Progenitor cell of endocrine pancreas (in vitro differentiated cells): ENCODE measurements at places on chromosomes 12 and 14.
A peak's percentile ranks its signal among the peaks of the same experiment; 100 is the strongest.

- H3K4me3 ChIP-seq = no peak overlapping the region
- no peak overlapping the region for H3K27ac ChIP-seq
- no peak for DNase-seq
- peaks cover 32% of the 10 kb centered on the region for H3K4me1 ChIP-seq
- peaks cover 47% of the 10 kb centered on the region for H3K36me3 ChIP-seq
These were observed 122.9 kb downstream of the PPHLN1 start for GRCh38 chr12:42448841-42449240.

DNA sequence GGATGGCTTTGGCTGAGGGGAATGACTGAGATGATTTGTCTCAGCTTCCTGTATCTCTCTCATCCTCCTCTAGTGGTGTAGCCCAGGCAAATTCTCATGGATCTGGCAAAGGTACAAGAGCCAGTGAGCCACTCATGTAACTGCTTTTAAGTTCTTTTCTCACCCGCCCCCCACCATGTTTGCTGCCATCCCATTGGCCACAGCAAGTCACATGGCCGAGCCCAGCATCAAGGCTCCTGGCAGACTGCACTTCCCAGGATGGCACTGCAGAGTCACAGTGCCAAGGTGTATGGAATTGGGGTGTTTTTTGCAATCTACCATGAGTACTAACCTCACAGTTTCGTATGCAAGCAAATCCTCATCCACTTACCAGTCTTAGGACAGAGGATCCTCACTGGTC is 50.9 kb downstream of the CHST11 start:
- H3K27ac ChIP-seq = no peak overlapping the region
- no peak overlapping the region for H3K4me3 ChIP-seq
- peaks cover 25% of the 10 kb centered on the region for H3K4me1 ChIP-seq

- H3K27ac ChIP-seq = no peak overlapping the region
- H3K4me3 ChIP-seq = no peak overlapping the region
- no peak for DNase-seq
These were observed 54.3 kb upstream of the KCNJ8 start for GRCh38 chr12:21828779-21829178.

DNA sequence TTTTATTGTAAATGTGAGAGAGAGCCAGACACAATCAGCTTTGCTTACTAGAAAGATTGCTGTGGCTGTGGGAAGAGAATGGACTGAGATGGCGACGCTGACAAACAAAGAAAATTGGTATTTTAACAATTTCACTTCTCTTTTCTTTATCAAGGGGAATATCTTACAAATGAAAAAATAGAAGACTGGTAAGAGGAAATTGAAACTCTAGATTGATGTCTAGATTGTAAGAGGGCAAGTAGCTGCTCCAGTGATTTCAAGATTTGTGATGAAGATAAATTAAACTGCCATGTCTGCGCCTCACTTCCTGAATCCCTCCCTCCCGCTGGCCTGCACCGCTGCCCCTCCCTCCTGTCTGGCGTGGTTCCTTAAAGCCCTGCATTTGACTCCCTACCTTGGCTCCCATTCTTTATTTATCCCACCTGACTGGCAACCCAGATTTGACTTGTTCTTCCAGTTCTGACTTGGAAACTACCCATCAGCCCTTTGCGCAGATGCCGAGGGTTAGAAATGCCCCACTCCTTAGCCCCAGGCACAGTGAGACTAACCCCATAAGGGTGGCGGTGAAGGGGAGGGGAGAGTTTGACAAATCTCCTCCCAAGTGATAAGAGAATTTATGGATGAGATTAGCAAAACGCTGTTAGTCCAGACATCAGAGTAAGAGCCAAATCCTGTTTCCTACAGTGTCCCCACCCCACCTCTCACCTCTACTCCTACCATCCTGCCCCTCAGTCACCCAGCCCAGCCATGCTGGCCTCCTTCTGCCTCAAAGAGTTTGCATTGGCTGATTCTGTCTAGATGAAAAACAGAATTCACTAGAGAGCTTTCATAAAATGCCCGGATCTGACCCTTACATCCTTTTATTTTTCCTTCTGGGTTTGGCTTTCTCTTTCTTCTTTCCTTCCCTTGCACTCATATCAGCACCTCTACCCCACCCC is 125.3 kb upstream of the ATF7IP start:
- H3K36me3 ChIP-seq = peaks cover 6% of the 10 kb centered on the region
- peaks cover 18% of the 10 kb centered on the region for H3K4me1 ChIP-seq
- peak overlapping the region; percentile 3 for H3K4me3 ChIP-seq
- H3K27me3 ChIP-seq = no peaks in the 10 kb centered on the region
- peak overlapping the region; percentile 27 for H3K27ac ChIP-seq
- no peak for DNase-seq

DNA sequence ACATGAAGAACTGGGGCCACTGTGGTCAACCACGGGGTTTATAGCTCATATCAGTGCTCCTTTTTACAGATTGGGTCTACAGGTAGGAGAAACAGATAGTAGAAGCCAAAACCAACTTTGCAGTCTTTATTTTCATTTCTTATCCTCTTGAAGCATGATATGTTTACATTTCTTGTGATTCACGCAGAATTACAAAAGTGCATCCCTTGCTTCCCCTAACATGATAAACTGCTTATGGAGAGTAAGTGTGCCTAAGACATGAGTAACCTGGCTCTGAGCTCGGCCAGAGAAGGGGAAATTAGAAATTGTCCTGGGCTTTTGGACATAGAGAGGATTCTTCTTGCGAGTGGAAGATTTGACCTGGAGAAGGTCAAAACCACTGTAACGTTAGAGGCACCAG is 18.4 kb downstream of the PWP1 start:
- H3K4me1 ChIP-seq = no peaks in the 10 kb centered on the region
- no peaks in the 10 kb centered on the region for H3K27me3 ChIP-seq
- H3K36me3 ChIP-seq = peaks cover 74% of the 10 kb centered on the region
- H3K27ac ChIP-seq = no peak overlapping the region
- H3K4me3 ChIP-seq = no peak overlapping the region
- DNase-seq = no peak

GRCh38 chr12:20411345-20411744 is 43.0 kb downstream of the PDE3A start:
- H3K4me3 ChIP-seq = no peak overlapping the region
- H3K27me3 ChIP-seq = no peaks in the 10 kb centered on the region
- no peak overlapping the region for H3K27ac ChIP-seq
- H3K36me3 ChIP-seq = peaks cover 27% of the 10 kb centered on the region
- H3K4me1 ChIP-seq = peaks cover 17% of the 10 kb centered on the region

- no peak for DNase-seq
- no peaks in the 10 kb centered on the region for H3K36me3 ChIP-seq
- no peaks in the 10 kb centered on the region for H3K4me1 ChIP-seq
- H3K4me3 ChIP-seq = no peak overlapping the region
- H3K27ac ChIP-seq = no peak overlapping the region
These were observed 6.0 kb upstream of the SPTLC2 start for GRCh38 chr14:77622366-77622961.

- H3K27ac ChIP-seq = no peak overlapping the region
- H3K4me1 ChIP-seq = no peaks in the 10 kb centered on the region
- no peak overlapping the region for H3K4me3 ChIP-seq
- no peak for DNase-seq
- peaks cover 10% of the 10 kb centered on the region for H3K27me3 ChIP-seq
- no peaks in the 10 kb centered on the region for H3K36me3 ChIP-seq
These were observed 22.8 kb upstream of the DHRS4 start for GRCh38 chr14:23930742-23931141.

DNA sequence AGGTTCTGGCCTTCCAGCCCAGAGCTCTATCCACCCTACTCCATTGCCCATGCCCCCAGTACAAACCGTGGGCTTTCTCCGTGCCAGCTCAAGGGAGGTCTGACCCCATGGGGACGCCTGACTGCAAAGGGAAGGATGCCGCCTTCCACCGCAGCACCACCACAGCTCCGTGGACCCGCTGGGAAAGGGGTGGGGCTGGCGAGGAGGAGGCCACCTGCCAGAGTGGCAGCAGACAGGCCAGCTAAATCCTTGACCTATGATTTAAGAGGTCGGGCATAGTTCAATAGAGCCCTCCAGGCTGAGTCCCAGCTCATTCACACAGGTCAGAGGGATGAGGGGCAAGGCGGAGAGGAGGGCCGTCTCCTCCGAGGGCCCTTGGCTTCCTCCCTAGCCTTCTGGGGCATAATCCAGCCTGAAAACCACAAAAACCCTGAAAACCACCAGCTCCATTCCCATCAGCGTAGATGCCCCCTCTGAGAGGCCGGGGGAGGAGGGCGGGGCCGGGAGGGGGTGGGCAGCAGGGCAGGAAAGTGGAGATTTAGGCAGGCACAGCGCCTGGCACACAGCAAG is 14.9 kb upstream of the FIGNL2 start:
- H3K27me3 ChIP-seq = peaks cover 36% of the 10 kb centered on the region
- peaks cover 14% of the 10 kb centered on the region for H3K4me1 ChIP-seq
- H3K36me3 ChIP-seq = no peaks in the 10 kb centered on the region
- peak overlapping the region; percentile 89 for H3K27ac ChIP-seq
- no peak for DNase-seq
- H3K4me3 ChIP-seq = peak overlapping the region; percentile 64

DNA sequence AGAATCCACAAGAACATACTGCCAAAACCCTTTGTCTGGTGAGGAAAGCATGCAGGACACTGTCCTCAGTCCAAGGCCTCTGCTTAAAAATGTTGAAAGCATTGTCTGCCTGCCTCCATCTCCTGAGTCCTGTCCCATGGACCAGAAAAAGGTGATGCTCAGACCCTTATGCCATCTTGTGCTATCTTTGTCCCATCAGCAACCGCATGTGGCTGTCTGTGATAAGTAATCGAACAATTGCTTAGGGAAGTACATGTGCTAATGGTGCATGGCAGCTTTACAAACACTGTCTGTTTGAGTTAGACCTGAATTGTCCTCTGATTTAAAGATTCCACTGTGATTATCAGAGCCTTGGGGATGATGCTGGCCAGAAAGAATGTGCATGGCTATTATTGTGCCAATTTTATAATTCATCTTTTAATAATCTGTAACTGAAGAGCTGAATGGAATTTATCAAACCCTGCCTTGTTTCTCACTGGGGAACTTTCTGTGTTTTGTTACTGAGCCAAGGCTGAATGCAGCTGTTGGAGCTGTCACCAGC is 177.5 kb downstream of the DACT1 start:
- H3K4me3 ChIP-seq = no peak overlapping the region
- no peak for DNase-seq
- no peak overlapping the region for H3K27ac ChIP-seq

- H3K36me3 ChIP-seq = peaks cover 10% of the 10 kb centered on the region
- no peak overlapping the region for H3K27ac ChIP-seq
- no peaks in the 10 kb centered on the region for H3K27me3 ChIP-seq
- no peak for DNase-seq
- H3K4me1 ChIP-seq = peaks cover 2% of the 10 kb centered on the region
These were observed 21.6 kb downstream of the EXOC5 start for GRCh38 chr14:57246933-57247657.

DNA sequence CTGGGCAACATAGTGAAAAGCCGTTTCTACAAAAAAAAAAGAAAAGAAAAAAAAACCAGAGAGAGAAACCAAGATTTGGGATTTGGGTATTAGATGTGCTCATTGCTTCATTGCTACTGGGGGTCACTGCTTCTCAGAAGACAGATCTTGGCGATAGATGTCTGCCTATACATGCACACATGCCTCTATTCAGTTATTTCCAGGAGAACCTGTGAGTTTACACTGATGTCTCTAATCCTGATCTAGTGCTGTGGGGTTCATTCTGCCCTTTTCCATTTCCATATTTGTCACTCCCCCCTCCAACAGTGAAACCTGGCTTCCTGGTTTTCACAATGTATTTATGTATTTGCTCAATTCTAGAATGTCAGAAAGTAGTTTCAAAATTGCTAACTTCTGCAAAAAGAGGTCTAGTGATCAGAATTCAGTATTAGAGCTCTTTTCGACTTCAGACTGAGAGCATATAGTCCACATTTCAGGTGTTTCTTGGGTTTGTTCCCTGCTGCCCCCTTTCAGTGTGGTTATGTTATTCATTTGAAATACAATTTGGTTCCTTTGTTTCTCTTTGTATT is 111.0 kb downstream of the SLC25A47 start:
- no peaks in the 10 kb centered on the region for H3K27me3 ChIP-seq
- no peak overlapping the region for H3K4me3 ChIP-seq
- no peak overlapping the region for H3K27ac ChIP-seq
- peaks cover 7% of the 10 kb centered on the region for H3K4me1 ChIP-seq
- no peaks in the 10 kb centered on the region for H3K36me3 ChIP-seq

DNA sequence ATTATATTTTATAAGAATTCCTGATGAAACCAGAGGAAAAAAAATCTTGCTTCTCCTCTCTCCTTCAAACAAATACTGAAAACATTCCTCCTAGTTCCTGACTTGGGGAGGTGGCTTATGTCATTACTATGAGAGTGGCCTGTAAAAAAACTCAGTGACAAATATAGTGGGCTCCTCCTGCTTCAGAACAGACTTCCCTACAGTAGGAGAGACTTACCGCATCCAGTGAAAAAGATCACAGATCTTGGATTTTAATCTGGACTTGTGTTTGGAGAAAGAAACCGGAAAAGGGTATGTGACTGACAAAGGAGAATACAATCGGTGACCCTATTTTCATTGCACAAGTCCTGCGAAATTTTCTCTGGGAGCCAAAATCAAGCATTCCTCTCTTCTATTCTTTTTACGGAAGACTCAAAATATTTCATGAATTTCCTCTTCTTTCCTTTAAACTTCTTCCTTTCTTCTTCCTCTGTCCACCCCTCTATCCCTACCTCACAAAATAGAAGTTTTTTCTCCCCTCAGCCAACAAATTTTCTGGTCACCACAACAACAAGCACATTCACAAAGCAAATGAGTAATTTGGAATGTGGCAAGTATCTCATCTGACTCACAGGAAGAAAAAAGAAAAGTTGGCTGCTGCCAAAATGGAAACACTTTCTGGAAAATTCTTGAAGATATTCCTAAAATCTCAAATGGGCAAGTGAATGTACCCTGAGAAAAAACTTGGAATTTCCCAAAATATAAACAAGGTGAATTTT is 185.1 kb upstream of the CDKN3 start:
- no peaks in the 10 kb centered on the region for H3K36me3 ChIP-seq
- no peak for DNase-seq
- no peak overlapping the region for H3K4me3 ChIP-seq
- H3K4me1 ChIP-seq = no peaks in the 10 kb centered on the region
- H3K27ac ChIP-seq = no peak overlapping the region
